Karpas-422 (cell line): ENCODE measurements at places on chromosomes 2 and 18. TPM values are rescaled to one million over a fixed set of nuclear protein-coding genes. Genes with fewer than 3 reads are reported as not detected.

The GDF7 gene
- under 0.01 and 0.29 TPM in 2 replicates for total RNA-seq

The CAPN14 gene
- 2.0 and 2.6 TPM in 2 replicates for total RNA-seq

The MYO3B gene
- 4.4 and 5.0 TPM in 2 replicates for total RNA-seq

The TMEM169 gene
- not detected in 2 replicates for total RNA-seq

The COL5A2 gene
- 0.67 and 3.0 TPM in 2 replicates for total RNA-seq

The HNRNPA3 gene
- total RNA-seq = 51.7 and 62.7 TPM in 2 replicates

- no peak for DNase-seq
Observed at GRCh38 chr2:119453972-119454593, 22.4 kb downstream of the TMEM37 start.

DNA sequence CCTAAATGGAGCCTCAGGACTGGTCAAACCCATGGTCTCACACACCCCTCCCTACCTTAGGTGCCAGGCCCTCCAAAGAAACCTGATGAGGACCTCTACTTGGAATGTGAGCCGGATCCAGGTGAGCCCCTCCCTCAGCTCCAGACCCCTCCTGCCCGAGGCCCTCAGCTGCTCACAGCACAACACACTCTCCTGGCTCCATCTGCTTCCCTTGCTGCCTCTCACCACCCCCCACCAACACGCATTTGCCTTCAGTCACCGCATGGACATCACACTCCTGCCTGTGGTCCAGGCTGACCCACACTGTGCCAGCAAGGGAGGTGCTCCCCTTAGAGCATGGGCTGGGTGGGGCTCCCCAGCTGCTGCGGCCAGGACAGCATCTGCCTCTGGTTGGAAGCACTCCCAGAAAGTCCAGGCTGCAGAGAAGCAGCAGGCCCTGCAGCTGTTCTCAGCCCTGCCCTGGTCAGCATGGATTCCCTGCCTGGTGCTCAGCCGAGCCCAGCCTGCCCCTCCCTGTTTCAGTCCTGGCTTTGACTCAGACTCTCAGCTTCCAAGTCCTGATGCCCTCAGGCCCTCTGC is 15.1 kb downstream of the SH2D6 start:
- no peak for DNase-seq

GRCh38 chr2:9708683-9709538 is 78.1 kb upstream of the YWHAQ start:
- DNase-seq = no peak

GRCh38 chr2:122414902-122415301 is 659.5 kb downstream of the TSN start:
- no peak for DNase-seq

GRCh38 chr2:160928854-160929301 is 231.3 kb upstream of the TANK start:
- no peak for DNase-seq

DNA sequence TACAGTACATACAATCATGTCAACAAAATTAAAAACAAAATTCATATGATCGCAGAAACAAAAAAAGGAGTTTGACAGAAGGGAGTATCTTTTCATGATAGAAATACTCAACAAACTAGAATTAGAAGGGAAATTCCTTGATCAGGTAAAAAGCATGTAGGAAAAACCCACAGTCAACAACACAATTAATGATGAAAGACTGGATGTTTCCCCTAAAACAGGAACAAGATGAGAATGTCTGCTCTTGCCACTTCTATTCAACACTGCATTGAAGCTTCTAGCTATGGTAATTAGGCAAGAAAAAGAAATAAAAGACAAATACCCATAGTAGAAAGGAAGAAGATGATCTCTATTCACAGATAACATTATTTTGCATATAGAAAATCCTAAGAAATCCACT is 87.1 kb downstream of the SRBD1 start:
- DNase-seq = no peak

DNA sequence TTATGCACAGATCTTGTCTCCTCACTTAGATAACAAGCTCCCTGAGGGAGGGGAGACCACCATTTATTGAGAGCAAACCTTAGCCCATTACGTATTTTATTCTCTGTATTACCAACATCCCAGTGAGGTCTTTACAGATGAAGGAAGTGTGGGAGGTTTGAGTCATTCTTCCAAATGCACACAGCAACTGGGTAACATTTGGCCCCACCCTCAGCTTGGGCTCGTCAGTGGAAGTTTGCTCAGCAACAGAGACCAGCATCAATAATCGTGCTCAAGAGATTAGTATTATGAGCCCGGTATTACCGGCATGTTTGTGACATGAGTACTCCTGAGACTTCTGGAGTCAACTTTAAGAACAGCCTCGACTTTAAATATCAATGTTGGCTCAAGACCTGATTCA is 168.6 kb downstream of the ETAA1 start:
- DNase-seq = no peak

DNA sequence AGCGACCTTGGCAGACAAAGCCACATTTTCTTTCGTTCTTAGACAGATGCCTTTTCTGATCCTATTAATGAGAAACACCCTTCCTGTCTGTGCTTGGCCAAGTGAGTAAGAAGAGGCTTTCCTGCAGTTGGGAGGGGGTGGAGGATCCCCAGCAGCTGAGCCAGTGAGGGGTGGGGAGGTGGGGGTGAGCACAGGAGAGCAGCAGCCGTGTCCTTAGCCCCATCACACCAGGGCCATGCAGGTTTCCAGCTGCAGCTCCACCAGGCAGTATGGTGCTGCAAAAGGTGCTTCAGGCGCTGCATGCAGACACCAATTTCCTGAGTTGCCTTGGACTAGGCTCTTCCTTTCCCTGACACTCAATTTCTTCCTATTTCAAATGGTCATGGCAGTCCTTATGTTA is 123.3 kb upstream of the SIX2 start:
- no peak for DNase-seq

DNA sequence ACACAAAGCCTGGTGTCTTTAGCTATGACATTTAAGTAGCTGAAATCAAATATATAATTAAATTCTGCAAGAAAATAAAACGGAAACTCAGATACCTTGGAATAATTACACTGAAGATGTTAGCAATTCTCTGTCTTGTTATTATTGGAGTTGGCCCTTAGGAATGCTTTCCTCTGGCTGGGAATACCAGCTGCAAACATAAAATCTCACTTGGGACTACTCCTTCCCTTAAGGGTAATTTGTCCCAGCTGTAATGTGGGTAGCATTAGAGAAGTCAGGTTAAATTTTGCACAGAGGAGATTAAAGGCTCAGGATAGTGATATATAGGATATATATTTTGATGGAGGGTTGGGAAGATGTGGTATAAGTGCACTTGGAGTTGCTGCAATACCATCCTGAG is 37.3 kb upstream of the GRP start:
- DNase-seq = no peak

DNA sequence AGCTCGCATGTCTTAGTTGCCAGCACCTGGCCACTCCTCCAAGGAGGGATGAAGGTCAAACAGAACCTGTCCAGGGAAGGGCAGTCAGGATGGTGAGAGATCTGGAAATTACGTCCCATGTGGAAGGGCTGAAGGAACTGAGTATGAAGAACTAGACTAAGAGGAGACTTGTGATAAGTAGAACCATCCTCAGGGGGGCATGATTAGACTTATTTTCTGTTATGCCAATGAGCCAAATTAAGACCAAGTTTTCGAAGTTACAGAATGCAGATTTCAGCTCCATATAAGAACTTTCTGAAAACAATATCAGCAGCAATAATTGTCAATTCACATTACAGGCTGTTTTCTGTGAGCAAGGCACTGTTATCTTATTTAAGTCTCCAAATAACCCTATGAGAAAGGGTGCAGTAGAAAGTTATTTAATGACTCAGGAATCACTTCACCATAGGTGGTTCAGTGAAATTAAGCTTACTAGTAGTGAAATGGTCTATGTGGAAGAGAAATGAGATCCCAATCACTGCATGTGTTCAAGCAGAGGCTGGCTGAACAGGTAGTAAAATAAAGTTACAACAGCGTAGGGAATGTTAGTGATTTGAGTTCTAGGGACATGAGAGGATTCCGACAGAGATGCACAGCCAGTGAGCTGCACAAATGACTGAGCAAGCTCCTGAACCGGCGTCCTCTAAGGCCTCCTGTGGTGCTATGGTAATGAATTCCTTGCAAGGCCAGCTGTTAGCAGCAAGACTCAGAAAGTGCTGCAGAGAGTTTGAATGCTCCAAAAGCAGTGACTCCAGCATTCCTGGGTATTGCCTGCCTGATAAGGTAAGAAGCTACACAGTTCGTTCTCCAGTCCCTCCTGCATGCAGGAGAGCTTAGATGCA is 4.5 kb upstream of the DYM start:
- peak; percentile 57 for DNase-seq

GRCh38 chr2:39629646-39630045 is 36.1 kb upstream of the TMEM178A start:
- no peak for DNase-seq

DNA sequence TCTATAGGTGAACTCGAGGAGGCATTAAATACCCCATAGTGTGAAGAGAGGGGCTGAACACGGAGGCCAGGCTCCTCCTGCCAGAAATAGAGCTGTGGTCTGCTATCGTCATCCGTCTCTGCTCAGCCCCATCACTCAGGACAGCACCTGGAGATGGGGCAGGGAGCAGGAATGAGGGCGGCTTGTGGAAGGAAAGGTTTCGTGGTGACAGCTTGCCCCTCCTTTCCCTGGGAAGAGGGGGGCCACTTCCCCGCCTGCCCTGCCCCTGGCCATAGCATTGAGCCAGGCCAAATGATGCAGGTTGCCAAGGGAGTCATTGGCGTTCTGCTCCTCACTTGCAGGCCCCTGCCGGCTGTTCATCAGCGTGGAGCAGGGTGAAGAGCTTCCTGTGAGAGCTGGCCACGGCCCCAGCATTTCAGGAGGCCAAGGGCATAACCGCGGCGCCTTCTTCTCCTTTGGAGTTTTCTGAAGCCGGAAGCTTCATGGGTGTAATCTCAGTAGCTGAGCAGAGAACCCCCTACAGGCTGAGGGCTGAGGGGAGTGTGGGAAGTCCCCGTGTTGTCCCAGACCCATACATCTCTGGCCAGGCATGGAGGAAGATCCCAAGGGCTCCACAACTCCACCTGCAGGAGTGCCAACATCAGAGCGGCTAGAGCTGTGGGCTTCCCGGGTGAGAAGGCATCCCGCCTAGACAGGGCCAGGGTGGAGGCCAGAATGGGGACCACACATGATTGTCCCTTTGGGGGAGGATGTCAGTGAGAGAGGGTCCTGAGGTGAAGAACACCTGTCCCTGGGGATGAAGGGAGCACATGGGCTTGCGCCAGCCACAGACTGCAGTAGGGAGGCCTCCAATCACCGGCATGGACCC is 112.5 kb upstream of the GLI2 start:
- no peak for DNase-seq

GRCh38 chr2:182933629-182934028 is 67.2 kb upstream of the FRZB start:
- no peak for DNase-seq

- DNase-seq = no peak
Observed at GRCh38 chr2:107777974-107778373, 48.7 kb upstream of the RGPD4 start.

GRCh38 chr18:66523219-66523991 is 80.5 kb downstream of the CDH19 start:
- no peak for DNase-seq

DNA sequence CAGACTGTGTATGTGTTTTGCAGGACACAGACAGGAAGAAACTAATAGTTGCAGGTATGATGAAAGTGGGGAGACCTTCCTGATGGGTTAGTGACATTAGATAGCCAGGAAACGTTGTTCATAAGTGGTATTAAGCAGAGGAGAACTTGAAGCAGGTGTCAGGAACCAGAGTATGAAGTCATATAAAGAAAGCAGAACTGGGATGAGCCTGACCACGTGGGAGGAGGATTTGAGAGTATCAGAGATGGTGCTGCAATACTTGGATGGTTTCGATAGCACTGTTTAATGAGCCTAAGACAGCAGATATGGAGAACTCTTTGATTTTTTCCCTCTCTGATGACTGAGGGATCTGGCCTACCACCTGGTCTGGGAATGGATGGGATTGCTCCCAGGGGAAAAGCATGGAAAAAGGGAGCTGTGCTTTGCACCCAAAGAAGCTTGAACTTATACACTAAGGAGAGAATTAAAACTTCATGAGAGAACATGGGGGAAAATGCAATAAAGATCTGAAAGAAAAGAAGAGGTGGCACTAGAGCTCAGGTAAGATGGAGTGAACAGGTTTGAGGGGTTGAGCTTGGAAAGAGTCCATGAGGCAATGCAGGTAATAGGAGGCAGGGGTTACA is 226.0 kb upstream of the LRRTM1 start:
- DNase-seq = no peak

DNA sequence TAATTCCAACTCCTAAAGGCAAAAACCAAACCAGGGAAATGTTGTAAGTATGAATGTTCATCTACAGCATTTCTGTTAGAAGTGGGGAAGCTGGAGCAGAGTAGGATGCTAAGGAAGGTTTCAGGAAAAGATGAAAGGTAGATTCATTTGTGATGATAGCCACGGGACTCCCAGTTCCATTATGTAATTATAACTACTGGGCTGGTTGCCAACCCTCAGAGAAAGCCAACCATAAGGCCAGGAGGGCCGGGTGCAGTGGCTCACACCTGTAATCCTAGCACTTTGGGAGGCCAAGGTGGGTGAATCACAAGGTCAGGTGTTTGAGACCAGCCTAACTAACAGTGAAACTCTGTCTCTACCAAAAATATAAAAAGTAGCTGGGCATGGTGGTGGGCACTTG is 288.9 kb upstream of the ETAA1 start:
- DNase-seq = no peak

GRCh38 chr2:150598383-150598782 is 110.9 kb upstream of the RND3 start:
- no peak for DNase-seq

- DNase-seq = no peak
Observed at GRCh38 chr2:96788442-96789244, 27.4 kb upstream of the CNNM3 start.

DNA sequence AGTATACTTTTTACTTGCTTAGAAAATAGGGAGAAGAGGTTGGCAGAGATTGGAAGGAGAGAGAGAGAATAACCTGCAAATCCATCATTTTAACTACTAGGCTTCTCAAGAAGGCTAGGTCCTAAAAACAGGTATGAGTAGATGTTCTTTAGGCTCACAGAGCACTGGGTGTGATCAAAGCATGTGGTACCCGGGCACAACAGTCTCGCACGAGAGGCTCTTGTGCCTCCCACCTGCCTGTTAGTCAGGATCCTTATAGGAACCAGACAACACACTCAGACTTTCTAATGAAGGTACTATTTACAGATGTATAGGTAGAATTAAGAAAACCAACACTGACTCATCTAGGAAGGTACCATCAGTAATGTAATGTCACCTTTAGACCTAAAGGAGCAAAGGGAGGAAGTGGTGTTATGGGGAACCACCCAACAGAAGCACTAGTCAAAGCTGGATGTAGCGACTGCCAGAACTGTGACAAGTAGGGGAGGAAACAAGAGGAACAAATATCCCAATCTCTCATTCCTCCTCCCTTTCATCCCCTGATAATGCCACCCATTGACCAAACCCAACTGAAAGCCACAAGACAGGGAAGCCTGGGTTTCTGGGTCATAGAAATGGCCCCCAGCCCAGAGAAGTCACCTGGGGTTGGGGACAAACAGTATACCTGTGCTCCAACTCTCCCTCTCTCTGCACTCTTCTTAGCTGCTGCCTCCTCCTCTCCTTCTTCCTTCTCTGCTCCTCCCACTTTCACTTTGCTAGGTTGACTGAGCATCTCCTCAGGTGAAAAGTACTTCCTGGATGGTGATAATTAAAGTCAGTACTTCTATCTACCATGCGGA is 16.0 kb upstream of the MARCHF4 start:
- no peak for DNase-seq

GRCh38 chr2:15731889-15732271 is 140.2 kb downstream of the DDX1 start:
- no peak for DNase-seq
